ENCODE measurements at places on chromosomes 16 and 17.

- peak; percentile 52 for DNase-seq
These were observed 11.5 kb downstream of the RMI2 start for GRCh38 chr16:11356573-11357331.

DNA sequence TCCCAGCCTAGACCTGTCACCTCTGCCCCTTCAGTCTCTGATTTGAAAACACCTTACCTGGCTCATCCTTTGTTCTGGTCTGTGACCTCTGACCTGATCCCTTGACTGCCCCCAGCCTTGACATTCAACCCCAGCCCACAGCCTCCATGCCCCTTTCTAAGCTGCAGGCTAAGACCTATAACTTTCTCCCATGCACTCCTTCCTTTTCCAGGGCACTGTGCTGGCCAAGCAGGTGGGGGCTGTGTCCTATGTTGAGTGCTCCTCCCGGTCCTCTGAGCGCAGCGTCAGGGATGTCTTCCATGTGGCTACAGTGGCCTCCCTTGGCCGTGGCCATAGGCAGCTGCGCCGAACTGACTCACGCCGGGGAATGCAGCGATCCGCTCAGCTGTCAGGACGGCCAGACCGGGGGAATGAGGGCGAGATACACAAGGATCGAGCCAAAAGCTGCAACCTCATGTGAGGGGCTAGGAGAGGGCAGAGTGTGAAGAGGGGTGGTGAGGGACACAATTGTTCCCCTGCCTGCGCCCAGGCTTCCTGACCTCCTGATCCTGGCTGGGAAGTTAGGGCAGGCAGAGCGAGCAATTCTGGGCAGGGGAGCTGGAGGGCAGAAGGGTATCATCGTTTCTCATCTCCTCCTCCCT lies 3.3 kb downstream of the RND2 start:
- DNase-seq = no peak

GRCh38 chr17:46732160-46732559 lies 86.3 kb downstream of the WNT3 start:
- no peak for DNase-seq

DNA sequence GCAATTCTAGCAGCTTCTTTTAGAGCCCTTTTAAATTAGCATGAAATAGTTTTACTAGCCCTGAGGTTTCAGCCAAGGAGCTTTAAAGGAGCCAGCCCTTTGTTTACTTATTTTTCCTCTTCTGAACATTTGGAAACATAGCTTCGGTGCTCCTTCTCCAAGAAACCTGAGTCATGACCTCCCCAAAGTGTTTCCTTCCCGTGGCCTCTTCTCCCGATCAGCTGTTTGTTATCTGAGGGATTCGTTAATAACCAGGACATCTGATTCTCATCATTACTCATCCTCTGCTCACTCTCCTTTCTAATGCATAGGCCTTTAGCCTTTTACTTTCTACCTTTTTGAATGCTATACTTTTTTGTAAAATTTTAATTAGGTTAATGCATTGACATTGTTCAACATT lies 204.5 kb downstream of the WWOX start:
- DNase-seq = no peak

DNA sequence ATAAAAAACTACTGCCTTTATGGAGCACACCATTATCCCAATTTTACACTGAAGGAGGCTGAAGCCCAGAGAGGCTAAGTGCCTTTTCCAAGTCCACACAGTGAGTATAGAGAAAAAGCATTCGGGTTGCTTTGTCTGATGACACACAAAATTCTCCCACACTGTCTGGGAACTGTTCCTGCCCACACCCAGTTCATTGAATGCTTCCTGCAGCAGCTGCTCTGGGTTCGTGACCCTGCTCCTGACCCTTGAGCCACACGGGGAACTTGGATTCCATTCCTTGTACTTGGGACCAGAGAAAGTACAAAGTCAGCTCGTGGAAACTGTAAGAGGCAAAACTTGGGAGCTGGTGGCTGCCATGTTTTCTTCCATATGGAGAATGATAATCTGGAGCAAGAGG lies 57.9 kb downstream of the AKAP1 start:
- DNase-seq = peak; percentile 22

DNA sequence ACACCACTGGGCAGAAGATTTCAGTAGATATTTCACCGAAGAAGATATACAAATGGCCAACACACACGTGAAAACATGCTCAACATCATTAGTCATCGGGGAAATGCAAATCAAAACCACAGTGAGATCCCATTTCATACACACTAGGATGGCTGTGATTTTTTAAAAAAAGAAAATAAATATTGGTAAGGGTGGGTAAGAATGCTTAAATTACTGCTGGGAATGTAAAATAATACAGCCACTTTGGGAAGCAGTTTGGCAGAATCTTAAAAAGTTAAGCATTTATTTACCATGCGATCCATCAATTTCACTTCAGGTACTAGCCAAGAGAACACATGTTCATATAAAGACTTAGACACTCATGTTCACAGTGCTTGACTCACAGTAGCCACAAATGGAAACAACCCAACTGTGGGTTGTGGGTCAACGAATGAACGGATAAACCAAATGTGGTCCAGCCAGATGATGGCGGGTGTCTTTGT lies 6.5 kb upstream of the C16orf74 start:
- peak; percentile 61 for DNase-seq

DNA sequence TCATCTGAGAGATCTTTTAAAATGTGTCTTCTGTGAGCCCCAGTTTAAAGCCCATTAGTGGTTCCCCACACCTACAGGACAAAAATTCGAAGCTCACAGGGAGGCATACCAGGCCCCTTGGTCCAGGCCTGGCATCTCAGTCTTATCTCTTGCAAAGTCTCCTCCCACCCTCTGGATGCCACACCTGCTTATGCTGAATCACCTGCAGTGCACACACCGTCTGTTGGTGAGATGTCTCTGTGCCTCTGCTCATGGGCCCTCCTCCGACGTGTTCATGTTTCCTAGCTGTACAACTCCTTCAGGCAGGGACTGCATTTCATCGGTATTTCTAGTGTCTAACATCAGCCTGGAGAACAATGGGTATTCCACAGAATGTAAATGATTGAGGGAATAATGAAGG lies 41.6 kb downstream of the RNF157 start:
- no peak for DNase-seq

GRCh38 chr17:78110363-78111015 lies 18.1 kb downstream of the TMC6 start:
- no peak for DNase-seq

DNA sequence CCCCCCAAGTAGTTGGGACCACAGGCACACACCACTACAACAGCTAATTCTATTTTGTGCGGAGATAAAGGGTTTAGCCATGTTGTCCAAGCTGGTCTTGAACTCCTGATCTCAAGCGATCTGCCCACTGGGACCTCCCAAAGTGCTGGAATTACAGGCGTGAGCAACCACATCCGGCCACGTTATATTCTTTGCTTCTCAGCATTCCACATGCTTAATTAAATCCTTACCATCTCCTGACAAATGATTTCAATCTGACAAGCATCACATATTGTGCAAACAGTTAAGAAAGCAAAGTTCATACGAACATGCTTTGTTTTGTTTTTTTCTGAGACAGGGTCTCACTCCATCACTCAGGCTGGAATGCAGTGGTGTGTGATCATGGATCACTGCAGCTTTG lies 18.2 kb downstream of the HIGD1B start:
- DNase-seq = peak; percentile 37

- DNase-seq = peak; percentile 92
These were observed 8.4 kb downstream of the RSPRY1 start for GRCh38 chr16:57194512-57194911.

DNA sequence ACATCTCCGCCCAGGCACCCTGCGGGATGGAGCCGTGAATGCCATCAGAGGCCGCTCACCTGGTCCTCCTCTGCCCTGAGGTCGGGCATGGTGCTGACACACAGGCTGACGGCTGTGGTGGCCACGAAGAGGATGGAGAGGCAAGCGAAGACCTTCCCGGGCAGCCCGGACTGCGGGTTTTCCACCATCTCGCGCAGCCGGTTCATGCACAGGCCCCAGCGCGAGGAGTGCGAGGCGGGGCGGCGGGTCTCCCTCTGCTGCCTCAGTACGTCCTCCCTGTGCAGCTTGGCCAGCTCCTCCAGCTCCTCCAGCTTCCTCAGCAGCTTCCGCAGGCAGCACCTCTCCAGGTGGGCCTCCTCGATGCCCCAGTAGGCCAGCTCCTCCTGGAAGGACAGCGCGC lies 3.1 kb downstream of the KCNG4 start:
- DNase-seq = no peak

GRCh38 chr17:29007860-29008455 lies 2.1 kb upstream of the SEZ6 start:
- peak; percentile 70 for DNase-seq

DNA sequence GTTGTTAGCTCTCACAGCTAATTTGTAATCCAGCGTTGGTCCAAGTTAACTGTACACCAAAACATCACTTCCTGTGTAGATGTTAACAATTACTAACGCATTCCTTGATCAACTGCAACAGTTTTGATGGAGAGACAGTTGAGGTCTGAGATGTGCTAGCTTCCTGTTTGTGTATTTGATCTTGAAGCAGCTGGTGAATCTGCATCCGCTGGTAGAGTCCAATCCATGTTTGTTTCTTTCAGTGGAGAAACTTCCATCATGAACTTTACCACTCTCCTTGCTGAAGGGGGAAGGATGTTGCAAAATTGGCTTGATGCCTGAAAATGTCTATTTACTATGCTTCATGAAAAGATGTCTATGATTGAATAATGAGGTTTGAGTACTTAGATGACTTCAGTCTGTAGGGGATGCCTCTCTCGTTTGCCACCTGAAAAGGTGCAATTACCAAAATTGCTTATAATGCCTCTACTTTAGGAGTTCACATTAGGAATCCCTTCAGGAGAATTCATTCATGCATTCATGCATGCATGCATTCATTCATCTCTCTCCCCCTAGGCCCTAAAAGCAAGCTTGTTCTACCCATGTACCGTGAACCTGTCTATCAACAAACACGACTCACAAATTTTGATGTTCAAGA lies 39.6 kb upstream of the ZKSCAN2 start:
- no peak for DNase-seq

DNA sequence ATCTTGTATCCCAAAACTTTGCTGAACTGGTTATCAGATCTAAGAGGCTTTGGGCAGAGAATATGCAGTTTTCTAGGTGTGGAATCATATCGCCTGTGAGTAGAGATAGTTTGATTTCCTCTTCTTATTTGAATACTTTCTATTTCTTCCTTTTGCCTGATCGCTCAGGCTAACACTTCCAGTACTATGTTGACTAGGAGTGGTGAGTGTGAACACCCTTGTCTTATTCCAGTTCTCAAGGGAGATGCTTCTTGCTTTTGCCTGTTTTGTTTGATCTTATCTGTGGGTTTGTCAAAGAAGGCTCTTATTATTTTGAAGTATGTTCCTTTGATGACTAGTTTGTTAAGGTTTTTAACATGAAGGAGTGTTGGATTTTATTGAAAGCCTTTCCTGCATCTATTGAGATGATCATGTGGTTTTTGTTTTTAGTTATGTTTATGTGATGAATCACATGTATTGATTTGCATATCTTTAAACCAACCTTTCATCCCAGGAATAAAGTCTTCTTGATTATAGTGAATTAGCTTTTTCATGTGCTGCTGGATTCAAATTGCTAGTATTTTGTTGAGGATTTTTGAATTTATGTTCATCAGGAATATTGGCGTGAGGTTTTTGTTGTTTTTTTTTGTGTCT lies 17.0 kb upstream of the CCL13 start:
- DNase-seq = no peak

- peak; percentile 10 for DNase-seq
These were observed 162.4 kb upstream of the FAM20A start for GRCh38 chr17:68763562-68763961.

Measured in EL (cell line).